ENCODE measurements at places on chromosomes 3 and 15. TPM values are rescaled to one million over a fixed set of nuclear protein-coding genes. Genes with fewer than 3 reads are reported as not detected.
A peak's percentile ranks its signal among the peaks of the same experiment; 100 is the strongest.

DNA sequence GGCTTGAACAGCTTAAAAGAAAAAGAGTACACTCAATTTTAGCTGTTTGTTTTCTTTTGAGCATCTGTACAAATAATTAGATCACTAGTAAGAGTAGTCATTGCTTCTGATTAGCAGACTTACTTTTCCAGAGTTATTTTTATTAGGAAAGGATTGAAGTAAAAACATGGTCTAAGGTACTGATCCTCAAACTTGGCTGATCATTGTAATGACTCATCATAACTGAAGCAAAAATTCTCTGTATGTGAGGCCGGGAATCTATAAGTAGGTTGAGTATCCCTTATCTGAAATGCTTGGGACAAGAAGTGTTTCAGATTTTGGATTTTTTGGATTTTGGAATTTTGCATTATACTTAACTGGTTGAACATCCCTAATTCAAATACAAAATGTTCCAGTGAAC, 12.4 kb downstream of the NMD3 start:
- no peak for DNase-seq

DNA sequence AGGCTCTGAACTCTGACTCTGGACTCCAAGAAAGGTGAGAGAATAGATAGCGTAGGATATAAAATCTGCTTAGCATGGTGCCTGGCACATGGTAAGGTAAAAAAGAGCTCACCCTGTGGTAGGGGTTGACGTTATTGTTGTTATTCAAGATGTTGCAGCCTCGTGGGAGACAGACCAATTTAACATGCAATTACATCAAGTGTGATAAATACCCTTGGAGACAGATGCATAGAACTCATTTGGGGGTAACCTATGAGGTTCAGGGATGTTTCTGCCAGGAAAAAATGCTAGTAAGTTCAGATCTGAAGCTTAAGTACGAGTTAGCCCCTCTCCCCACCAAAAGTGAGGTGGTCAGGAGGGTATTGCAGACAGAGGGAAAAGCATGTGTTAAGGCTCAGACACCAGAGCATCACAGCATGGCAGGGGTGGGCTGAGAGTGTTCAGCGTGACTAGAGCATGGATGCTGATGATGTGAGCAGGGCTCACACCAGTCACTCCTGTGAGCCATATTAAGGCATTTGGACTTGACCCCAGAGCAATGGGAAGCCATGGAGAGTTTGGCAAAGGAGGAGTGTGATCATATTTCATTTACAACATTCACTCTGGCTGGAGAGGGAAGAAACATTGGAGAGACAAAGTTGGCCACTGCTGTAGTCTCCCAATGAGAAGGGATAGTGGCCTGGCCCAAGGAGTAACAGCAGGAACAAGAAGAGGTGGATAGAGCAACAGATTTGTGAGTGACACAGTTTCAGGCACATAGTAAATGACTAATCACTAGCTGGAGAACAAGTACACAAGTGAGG, 181.0 kb downstream of the UACA start:
- no peak for DNase-seq

The C3orf38 gene
- 25.9 TPM for total RNA-seq

GRCh38 chr3:84991422-84991900, 32.7 kb downstream of the CADM2 start:
- no peak for DNase-seq

The KIF15 gene
- 15.6 TPM for total RNA-seq

DNA sequence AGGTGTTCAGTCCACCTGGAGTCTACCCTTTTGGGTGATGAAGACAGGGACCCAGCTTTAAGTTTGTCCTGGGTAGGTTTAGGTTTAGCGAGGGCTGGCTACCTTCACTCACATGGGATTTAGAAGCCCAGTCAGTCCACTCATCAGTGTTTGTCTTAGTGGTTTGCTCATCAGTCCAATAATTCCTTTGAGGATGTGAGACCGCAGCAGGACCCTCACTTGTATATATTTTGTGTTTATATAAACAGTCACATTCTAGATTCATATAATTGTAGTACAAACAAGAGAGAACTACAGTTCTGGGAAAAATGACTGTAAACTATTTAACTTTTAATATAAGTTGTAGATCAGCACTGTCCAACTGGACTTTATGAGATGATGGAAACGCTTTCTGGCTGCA, 18.2 kb downstream of the EFCC1 start:
- no peak for DNase-seq

DNA sequence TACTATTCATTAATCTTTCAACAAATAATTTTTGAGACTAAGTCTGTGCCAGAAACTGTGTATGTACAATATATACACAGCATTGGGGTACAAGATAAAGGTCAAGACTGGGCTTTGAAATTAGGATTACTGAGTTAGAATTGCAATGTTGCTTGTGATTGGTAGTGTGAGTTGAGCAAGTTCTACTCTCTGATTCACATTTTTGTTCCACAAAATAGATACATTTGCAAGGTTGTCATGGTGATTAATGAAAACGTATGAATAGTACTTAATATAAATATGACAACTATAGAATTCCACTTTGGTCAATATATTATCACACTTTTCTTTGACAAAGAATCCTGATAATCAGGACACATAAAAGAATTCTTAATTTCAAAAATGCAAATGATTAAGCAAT, 314.6 kb downstream of the GBE1 start:
- DNase-seq: no peak

The TPRG1 gene
- total RNA-seq: 0.24 TPM

- DNase-seq: no peak
These were observed 243.3 kb upstream of the TOPAZ1 start for GRCh38 chr3:43998370-43998835.

- DNase-seq: peak; percentile 82
These were observed 118.9 kb downstream of the DPH6 start for GRCh38 chr15:35427091-35427490.

- no peak for DNase-seq
These were observed 55.0 kb upstream of the NMNAT3 start for GRCh38 chr3:139732729-139733128.

- DNase-seq: no peak
These were observed 50.8 kb downstream of the ZNF148 start for GRCh38 chr3:125324341-125324740.
